ENCODE measurements at places on chromosomes 7 and 10.

DNA sequence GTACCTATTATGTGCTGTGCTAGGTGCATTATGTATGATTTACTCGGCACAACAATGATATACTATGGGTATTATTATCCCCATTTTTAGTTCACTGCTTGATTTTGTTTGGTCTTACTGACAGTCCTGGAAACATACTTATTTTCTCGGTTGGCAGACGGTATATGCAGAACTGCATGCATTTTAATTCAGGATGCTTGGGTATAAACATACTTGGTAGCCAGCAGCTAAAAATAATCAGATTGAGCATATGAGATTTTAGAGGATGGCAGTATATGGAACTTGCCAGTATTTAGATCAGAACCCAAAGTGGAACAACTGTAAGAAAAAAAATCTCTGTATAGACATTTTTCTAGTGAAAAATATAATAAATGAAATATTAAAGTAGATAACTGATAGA is 163.3 kb downstream of the DNAH11 start:
- no peak for DNase-seq

DNA sequence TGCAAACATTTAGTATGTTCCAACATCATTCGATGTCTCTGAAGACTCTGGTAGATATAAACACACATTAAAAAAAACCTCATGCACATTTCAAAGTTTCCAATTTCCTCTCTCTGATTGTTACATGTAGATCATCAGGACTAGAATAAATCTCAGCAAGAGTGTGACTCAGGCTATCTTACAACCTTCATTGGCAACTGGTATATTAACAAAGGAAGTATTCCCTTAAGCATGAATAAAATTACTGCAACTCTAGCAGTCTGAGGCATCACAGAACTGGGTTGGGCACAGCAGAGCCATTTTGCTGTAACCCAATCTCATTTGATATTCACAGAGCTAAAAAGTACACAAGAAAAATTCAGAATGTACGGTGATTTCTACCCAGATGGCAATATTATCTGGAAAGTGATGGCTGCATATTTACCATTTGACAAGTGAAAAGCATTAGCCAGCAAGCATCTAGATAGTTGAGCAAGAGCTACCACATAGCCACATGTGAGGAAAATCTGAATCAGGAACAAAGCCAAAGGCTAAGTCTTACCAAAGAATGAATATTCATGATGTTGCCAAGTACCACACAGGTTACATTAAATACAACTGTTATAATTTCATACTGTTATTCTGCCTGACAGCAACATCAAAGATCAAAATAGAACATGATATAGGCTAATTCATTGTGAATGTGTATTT is 232.2 kb downstream of the CRPPA start:
- DNase-seq, result no peak

GRCh38 chr10:60480865-60481563 is 91.3 kb upstream of the ANK3 start:
- no peak for DNase-seq

GRCh38 chr7:24739306-24739705 is 18.0 kb downstream of the GSDME start:
- no peak for DNase-seq

DNA sequence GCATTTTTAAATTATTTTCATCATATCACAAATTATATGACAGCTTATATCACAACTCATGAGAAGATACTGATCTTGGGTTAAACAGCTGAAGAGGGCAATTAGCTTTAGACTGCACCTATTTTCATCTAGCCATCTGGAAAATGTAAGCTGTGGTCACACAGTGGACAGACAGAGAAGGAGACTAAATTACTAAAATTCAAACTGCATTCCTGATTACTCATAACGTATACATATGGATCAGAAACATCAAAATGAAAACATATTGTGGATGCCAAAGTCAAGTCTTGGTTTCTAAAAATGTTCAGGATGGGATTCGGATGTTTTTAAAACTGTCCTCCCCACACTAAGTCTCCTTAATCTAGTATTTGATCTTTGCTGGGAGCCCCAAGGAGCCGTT is 6.6 kb downstream of the BBIP1 start:
- DNase-seq, result no peak

DNA sequence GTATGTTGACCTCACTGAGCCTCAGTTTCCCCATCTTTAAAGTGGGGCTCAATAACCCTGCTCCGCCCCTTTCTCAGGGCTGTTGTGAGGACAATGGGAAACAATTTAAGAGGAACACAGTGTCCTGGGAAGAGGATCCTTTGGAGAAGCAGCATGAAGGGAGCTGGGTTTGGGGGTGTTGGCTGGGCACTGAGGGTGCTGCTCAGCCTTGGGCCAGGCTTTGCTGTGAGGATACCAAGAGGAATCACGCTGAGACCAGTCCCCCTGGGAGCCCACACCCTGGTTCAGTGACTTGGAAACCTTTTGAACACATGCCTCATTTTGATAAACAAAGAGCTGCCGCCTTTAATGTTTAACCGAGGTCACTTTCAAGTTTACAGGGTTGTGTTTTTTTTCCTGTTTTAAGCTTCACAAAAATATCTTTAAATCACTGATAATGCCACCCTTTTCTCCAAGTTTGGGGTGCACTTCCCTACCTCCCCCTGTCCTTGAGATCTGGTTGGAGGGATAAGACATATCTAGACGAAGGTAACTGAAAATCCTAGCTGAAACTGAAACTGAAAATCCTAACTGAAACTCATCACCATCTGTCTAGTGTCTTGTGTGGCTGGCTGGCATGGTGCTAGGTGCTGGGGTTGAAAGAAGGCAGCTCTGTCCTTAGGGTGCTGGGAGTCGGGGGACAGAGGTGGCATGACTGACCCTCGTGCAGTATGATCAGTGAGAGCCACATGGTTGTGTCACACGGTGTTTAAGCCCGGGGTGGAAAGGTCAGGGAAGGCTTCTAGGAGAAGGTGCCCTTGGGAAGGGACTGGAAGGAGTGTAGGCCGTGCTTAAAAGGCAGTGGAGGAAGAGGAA is 27.7 kb downstream of the ZNF775 start:
- DNase-seq, result no peak

- peak; percentile 38 for DNase-seq
Measured at GRCh38 chr7:24981171-24981951, 1.4 kb upstream of the OSBPL3 start.

DNA sequence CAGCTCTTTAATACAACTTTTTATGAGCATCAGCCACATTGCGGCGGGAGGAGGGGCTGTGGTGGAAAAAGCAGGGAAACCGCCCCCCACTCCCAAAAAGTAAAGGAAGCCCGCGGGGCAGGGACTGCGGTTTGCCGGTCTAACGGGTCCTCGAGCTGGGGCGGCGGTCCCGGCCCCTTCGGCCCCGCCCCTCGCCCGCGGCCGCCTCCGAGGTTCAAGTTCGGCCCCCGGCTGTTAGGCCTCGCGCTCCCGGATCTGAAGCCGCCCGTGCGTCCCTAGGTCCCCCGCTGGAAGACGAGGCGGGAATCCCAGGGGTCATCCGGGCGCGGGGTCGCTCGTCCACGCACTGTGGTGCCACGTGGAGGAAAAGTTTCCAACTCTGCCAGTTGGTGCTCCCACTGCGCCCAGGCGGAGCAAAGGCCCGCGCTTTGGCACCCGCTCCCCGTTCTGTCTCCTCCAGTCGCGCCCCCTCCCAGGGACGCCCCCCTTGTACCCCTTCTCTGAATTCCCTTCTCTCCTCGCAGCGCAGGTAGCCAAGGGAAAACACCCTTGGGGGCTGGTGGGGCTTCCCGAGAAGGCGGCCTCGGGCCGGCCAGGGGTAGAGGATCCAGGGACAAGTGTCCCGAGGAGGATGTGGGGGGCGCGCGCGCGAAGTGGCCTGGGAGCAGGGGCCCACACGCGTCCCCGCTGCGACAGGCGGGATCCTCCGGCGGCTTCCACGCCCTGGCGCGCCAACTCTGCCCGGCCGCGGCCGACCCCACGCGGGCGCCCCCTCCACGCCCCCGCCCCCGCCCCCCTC is 798 bp upstream of the AUTS2 start:
- no peak for DNase-seq

DNA sequence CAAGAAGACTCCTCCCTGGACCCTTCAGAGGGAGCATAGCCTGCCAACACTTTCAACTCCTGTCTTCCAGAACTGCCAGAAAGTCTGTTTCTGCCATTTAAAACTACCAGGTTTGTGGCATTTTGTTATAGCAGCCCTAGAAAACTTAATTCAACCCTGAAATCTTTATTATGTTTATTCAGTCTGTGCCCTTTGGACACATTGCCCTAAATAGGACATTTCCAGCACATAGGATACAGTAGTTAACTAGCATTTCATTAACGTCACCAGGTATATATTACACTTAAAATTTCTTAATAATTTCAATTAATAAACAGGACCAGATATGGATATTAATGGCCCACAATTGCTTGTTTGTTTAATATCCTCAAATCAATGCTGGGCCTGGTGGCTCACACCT is 54.3 kb downstream of the KCNH2 start:
- DNase-seq, result no peak

GRCh38 chr7:127390186-127390816 is 2.2 kb downstream of the ZNF800 start:
- DNase-seq, result no peak

GRCh38 chr7:122767339-122767738 is 64.6 kb upstream of the RNF148 start:
- DNase-seq, result no peak

GRCh38 chr10:22247636-22248035 is 29.8 kb upstream of the EBLN1 start:
- no peak for DNase-seq

- DNase-seq, result no peak
Measured at GRCh38 chr10:11587722-11588259, 23.7 kb downstream of the USP6NL start.

GRCh38 chr10:63421591-63421990 is 44.2 kb downstream of the JMJD1C start:
- peak; percentile 19 for DNase-seq

GRCh38 chr10:125158275-125158600 is 2.1 kb downstream of the CTBP2 start:
- DNase-seq, result no peak

- no peak for DNase-seq
Measured at GRCh38 chr10:26840938-26841732, 19.6 kb downstream of the ABI1 start.

GRCh38 chr7:96921231-96921630 is 84.1 kb upstream of the DLX6 start:
- no peak for DNase-seq

- no peak for DNase-seq
Measured at GRCh38 chr10:131396121-131397050, 84.9 kb upstream of the TCERG1L start.

GRCh38 chr7:82129091-82129490 is 314.5 kb downstream of the CACNA2D1 start:
- DNase-seq, result no peak

DNA sequence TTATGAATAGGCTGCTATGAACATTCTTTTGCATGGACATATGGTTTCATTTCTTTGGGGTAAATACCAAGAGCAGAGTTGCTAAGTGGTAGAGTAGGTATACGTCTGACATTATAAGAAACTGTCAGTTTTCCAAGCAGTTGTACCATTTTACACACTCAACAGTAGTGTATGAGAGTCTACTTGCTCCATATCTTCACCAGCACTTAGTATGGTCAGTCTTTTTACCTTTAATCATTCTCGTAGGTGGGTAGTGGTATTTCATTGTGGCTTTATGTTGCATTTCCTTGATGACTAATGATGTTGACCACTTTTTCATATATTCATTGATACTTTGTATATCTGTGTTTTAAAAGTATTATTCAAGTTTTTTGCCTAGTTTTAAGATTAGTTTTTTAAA is 45.1 kb downstream of the POU6F2 start:
- no peak for DNase-seq

- DNase-seq, result no peak
Measured at GRCh38 chr7:93212881-93213280, 13.4 kb downstream of the HEPACAM2 start.

GRCh38 chr10:101939729-101940128 is 96.1 kb upstream of the KCNIP2 start:
- DNase-seq, result no peak

GRCh38 chr10:129020651-129021330 is 446.2 kb upstream of the MGMT start:
- DNase-seq, result no peak

GRCh38 chr7:106639476-106640334 is 21.3 kb downstream of the CCDC71L start:
- no peak for DNase-seq

- DNase-seq, result no peak
Measured at GRCh38 chr7:114554781-114555537, 140.3 kb downstream of the FOXP2 start.

DNA sequence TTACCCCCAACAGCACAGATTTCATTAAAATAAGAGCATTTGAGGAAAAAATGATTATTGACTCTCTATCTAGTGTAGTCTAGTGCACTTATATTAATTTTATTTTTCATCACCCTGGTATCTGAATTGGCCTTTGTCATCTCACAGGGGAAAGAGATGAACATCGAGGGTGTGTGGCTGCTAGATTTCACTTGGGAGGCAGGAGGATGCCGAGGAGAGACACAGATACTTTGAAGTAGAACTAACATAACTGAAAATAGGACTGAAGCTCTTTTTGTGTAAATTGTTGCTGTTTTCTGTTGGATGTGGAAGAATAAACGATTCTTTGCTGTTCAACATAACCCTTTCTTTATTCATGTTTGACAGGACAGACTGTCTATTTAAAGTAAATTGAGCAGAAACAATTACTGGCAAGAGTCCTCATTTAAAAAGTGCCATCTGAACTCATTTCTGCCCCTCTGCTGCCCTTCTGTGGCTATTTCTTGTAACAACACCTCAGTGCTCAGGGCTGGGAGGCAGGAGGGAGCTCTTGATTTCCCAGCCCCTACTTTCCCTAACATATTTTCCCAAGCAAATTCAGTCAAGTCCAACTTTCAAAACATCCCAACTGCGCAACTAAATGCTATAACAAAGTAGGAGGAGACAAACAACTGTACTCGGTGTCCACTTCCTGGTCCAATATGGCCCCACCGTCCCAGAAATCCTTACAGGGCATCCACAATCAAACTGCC is 15.6 kb downstream of the LYZL1 start:
- DNase-seq, result peak; percentile 12

DNA sequence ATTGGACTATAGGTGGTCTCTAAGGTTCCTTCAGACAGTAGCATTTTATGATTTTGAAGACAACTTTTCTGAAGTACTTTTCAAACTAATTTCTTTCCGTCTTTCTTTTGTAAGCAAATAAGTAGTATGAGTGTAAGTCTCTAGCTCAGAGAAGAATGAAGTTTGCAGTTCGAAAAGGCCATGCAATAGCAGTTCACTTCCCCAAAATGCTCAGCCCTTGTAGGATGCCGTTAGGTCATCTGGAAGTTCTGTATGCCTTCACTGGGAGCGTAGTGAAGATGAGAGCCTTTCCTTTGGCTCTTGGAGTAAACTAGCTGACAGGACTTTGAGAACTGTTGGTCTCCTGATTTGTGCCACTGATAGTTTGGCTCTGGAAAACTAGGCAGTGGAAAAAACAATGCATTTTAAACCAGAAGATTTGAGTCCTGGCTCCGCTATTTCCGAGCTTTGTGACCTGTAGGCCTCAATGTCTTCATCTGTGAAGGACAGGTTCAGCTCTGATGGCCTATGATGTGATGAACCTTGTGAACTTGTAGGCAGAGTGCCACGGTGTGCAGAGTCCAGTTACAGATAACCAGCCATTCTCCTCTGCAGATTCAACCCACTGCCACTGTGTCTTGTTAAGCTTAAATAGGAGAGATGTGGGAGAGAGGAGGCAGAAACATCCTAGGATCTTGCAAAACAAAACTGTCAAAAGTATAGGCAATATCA is 18.8 kb downstream of the SGPL1 start:
- DNase-seq, result no peak

- no peak for DNase-seq
Measured at GRCh38 chr10:2619916-2620315, 447.4 kb upstream of the PFKP start.

- no peak for DNase-seq
Measured at GRCh38 chr10:35453855-35454532, 117.7 kb downstream of the CCNY start.

- DNase-seq, result no peak
Measured at GRCh38 chr7:12539681-12540080, 30.8 kb upstream of the SCIN start.
